Sigmoid colon (tissue), 7 donors: ENCODE measurements at places on chromosomes 13 and 19.

- no peak for DNase-seq
These were observed 18.0 kb upstream of the LRCH1 start for GRCh38 chr13:46535002-46535401.

- peak; percentile 83 for DNase-seq
These were observed 12.1 kb upstream of the HAS1 start for GRCh38 chr19:51735759-51736449.

- no peak for DNase-seq
These were observed 440.0 kb downstream of the RFC3 start for GRCh38 chr13:34257966-34258365.

DNA sequence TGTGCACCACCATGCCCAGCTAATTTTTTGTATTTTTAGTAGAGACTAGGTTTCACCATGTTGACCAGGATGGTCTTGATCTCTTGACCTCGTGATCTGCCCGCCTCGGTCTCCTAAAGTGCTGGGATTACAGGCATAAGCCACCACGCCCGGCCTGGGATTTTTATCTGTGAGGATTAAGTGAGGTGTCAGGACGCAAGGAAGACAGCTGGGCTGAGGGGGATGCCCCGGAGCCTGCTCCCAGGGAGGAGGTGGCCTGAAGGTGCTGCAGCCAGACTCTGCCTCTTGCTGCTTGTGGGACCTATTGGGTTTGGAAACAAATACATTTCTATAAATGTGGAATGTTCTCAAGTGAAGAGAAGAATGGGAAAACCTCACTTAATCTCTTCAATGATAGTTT lies 131.6 kb downstream of the OLFM4 start:
- no peak for DNase-seq

DNA sequence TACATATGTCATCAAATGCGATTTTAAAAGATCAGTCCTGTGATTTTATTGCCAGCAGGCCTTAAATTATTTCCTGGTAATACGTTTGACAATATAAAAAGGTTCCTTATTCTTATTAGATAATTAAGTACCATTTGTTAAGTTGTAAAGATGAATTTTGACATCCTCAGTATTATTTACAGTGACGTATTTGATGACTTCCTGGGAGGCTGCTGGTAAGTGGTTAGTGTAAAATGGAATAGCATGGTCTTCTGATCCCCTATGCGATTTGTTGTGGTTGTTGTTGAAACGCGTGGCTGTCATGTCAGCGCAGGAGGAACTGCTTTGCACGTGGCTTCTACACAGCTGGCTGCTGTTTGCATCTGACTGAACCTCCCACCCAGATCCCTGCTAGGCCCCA lies 99.7 kb downstream of the DCLK1 start:
- DNase-seq = no peak

DNA sequence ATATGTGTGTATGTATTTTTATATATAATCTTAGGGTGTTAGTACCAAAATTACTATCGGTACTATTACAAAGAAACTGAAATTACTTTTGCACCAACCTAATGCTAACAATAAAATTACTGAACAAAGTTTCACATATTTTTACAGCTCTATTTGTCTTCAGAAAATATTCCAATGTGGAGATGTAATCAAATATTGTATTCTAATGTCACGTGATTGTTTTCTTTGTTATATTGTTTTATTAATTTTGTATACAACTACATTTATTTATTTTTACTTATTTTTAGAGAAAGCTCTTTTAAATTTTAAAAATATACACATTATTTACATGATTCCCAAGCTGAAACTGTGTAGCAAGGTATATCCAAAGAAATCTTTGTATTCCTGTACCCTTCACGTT lies 227.1 kb upstream of the KLF12 start:
- no peak for DNase-seq

GRCh38 chr13:23086968-23087623 lies 93.7 kb upstream of the SGCG start:
- DNase-seq = no peak

- DNase-seq = no peak
These were observed 41.0 kb downstream of the RAP2A start for GRCh38 chr13:97475011-97475410.

- no peak for DNase-seq
These were observed 240.8 kb downstream of the TEX29 start for GRCh38 chr13:111561091-111561781.

DNA sequence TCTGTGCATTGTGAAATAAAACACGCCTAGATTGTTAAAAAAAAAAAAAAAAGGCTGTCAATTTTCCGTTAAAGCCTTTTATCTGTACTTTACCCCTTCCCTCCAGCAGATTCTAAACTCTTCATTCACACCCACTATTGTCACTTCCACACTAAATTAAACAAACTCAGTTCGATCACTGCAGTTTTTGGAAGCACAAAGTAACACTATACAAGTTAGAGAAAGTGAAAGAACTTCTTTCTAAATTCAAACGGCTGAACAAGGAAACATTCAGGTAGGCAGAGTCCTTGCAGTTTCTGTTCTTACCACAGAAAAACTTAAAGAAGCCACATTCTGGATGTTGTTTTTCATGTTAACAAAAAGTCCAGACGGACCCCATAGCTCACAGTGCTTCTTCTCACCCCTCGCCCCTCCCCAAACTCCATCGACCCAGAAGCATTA lies 27.5 kb upstream of the UBE2L5 start:
- DNase-seq = no peak

DNA sequence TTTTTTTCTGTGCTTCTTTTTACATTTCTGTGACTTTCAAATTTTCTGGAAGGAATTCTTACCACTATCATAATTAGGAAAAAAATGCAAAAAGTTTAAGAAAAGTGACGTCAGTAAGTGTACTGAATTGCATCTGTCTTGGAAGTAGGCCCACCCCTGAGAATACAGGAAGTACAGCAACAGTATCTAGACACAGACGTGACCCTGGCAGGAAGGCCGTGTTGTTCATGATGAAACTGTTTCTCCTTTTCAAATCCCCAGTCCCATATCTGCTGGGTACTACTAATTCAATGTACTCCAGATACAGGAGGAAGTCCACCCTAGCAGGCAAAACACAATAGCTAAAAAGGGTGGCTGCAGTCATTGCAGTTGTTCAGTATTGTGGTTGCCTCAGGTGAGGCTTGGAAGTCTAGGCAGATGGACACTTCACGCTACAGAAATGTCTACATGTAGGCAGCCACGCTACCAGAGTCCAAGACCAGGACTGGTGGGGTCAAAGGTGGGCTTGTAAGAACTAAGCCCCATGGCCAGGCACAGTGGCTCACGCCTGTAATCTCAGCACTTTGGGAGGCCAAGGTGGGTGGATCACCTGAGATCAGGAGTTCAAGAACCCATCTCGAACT lies 49.6 kb upstream of the MED4 start:
- no peak for DNase-seq

DNA sequence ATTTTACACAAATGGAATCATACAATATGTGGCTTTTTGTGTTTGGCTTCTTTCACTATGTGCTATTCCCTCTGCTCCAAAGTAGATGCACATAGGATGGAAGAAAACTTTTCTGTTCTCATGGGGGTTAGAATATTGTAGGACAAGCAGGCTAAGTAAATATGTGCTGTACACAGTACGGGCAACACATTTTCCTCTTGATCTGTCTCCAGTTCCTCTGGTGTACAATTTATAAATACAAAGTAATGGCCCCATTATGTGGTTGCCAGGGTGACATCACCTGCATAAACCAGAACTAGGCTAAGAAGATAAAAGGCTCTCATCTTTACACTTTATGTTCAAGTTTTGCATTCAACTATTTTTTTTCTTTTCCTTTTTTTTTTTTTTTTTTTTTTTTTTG lies 41.0 kb upstream of the SOX21 start:
- no peak for DNase-seq

- no peak for DNase-seq
These were observed 4.3 kb upstream of the SLC7A10 start for GRCh38 chr19:33229962-33230361.

DNA sequence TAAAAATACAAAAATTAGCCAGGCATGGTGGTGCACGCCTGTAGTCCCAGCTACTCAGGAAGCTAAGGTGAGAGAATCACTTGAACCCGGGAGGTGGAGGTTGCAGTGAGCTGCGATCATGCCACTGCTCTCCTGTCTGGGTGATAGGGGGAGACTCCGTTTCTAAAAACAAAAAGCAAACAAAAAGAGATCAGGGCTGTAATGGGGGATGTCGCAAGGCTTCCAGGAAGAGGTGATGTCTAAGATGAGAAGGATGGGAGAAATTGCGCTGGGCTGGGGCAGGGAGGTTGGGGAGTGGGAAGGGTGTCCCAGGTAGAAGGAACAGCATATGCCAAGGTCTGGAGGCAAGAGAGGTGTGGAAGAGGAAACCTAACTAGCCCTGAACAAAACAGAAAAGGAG lies 36.1 kb downstream of the PTPRS start:
- DNase-seq = no peak

DNA sequence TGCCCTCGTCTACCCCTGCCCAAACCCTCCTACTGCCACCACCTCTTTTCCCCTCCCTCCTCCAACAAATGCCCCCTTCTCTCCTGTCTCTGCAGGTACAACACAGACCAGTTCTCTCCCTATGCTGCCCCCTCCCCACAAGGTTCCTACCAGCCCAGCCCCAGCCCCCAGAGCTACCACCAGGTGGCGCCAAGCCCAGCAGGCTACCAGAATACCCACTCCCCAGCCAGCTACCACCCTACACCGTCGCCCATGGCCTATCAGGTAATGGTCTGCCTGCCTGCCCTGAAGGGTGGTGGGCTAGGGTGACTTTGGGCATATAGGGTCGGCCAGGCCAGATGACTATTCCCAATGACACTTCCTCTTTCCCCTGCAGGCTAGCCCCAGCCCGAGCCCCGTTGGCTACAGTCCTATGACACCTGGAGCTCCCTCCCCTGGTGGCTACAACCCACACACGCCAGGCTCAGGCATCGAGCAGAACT lies 6.5 kb upstream of the TIMM50 start:
- DNase-seq = peak; percentile 79

- no peak for DNase-seq
These were observed 14.8 kb upstream of the ZNF43 start for GRCh38 chr19:21850656-21851255.

GRCh38 chr13:44573071-44573470 lies 3.1 kb downstream of the TSC22D1 start:
- DNase-seq = no peak

GRCh38 chr19:40702337-40703012 lies 12.0 kb upstream of the NUMBL start:
- DNase-seq = peak; percentile 84

DNA sequence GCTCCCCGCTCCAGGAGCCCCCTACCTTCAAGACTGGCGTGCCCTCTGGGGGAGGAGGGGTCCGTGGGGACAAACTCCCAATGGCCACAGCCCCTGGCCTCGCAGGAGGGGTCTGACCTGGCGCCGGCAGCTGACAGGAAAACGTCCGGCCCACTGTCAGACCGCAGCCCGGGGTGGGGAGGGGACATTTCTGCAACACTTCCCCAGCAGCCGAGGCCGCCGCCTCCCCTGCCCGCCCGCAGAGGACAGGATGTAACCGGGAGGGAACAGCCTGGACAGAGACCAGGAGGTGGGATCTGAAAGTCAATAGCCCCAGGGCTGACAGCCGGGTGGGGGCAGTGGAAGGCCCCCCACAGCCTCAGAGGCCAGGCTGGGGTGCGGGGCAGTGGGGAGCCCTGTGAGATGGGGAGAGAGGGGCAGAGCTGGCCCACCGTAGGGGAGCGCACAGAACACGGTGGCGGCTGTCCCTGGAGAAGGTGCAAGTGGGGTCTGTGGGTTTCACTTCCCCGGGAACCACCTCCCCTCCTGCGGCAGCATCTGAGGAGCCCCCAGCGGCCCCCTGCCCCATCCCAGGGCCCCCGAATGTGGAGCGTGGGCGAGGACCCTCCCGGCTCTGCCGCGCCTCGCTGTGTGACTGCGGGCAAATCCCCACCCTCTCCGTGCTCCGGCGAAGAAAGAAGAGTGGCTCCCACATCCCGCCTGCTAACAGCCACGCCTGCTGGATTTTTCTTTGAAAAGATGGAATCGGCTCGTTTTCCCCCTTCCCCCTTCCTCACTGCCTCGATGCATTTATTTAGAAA lies at the start of gene PEAK3:
TSS of gene PEAK3 (minus strand) at position 114 of the 800 bp plus-strand sequence. CDS start 1,244 bp downstream, outside the sequence.
- peak; percentile 89 for DNase-seq

GRCh38 chr19:35037716-35038622 lies 3.6 kb upstream of the HPN start:
- DNase-seq = no peak

DNA sequence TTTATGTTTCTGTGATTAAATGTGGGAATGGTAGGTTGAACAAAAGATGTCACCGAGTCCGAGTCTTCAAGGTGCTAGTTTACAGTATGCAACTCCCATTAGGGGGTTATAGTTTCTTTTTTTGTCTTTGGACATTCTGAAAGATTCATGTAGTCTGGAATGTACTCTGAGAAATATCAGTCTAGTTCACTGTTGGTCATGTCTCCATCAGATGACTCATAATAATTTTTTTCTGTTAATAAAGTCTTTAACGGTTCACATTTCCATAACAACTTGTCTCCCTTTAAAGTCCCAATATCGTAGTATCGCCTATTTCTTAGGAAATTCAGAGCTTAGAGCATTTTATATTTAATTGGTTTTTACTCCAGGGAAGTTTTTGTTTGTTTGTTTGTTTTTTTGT lies 13.5 kb upstream of the ESD start:
- DNase-seq = no peak

DNA sequence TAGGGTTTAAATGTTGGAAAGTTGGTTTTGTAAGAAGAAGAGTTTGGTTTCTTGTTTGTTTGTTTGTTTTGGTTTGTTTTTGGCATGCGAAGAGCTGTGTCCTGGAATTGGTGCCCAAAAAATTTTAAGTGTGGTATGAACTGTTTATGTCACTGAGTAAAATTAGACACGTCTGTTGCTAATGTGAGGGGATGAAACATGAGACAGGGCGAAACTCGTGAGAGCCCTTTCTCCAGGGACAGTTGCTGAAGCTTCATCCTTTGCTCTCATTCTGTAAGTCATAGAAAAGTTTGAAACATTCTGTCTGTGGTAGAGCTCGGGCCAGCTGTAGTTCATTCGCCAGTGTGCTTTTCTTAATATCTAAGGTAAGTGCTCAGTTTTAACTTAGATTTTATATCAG lies at the start of gene SGCG:
TSS of gene SGCG (plus strand) at position 269 of the 400 bp plus-strand sequence. CDS start 22,716 bp downstream, outside the sequence.
- no peak for DNase-seq

- peak; percentile 74 for DNase-seq
These were observed 25.4 kb upstream of the GPR12 start for GRCh38 chr13:26785838-26786630.
